Stimulated activated CD8-positive, alpha-beta memory T cell treated with anti-CD3 and anti-CD28 coated beads, Interleukin-2, amount 100 ng/mL, for 1 hour (primary cell): ENCODE measurements at places on chromosomes 1 and 21.

GRCh38 chr1:66365635-66366034 is 168.3 kb upstream of the SGIP1 start:
- DNase-seq: no peak

GRCh38 chr1:147202576-147202975 is 22.6 kb downstream of the FMO5 start:
- DNase-seq: no peak

GRCh38 chr1:1359308-1359663 is 931 bp upstream of the MXRA8 start:
- DNase-seq: no peak

- DNase-seq: no peak
These were observed 10.1 kb downstream of the ATG4C start for GRCh38 chr1:62794053-62794452.

DNA sequence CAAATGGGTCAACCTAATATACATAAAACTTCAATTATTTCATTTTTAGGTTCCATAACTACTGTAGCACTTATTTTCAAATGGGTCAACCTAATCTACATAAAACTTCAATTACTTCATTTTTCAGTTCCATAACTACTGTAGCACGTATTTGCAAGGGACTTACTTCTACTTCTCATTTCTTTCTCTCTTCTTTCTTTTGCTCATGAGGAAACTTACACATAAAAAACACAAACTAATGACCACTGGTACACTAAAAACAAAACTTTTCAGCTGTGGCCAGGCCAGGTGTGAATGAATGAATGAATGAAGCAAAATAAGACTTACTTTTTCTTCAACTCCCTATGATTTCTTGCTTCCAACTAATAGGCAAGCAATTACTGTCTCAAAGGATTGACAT is 11.7 kb downstream of the SYDE2 start:
- no peak for DNase-seq

DNA sequence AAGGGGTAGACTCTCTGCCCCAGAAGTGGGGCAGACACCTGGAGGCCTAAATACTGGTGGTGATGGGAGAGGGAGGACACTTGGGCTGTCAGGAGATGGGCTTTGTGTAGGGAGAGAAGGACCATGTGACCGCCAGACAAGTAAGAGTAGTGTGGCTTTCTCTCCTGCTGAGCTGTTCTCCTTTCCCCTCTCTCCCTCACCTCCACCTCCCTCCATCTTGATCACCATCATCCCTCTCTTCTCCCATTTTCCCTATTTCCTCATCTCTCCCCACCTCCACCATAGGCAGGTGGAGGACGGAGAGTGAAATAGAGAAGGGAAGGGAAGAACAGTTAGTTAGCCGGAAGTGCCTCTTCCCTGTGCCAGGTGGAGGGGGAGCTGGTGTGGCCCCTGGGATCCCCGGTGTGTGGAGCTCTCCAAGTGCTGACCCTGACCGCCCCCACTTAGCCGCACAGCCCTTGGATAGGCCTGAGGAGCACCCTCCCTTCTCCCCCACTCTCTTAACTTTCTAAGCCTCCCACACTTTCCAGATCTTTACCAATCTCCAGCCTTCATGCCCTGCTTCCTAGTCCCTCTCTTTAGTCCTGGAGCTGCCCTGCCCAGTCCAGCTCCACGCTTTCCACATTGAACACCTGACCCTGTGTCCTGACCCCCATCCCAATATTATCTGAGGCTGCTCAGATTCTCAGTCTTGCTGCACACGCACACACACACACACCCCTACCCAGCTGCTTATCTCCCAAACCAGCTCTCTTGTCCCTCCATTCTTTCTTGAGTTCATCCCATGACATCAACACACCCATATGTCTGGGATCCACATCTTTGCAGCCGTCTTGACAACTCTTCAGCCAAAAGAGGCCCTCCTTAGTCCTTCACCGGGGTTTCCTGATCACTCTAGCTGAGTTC is 1.5 kb downstream of the CELF3 start:
- DNase-seq: no peak

DNA sequence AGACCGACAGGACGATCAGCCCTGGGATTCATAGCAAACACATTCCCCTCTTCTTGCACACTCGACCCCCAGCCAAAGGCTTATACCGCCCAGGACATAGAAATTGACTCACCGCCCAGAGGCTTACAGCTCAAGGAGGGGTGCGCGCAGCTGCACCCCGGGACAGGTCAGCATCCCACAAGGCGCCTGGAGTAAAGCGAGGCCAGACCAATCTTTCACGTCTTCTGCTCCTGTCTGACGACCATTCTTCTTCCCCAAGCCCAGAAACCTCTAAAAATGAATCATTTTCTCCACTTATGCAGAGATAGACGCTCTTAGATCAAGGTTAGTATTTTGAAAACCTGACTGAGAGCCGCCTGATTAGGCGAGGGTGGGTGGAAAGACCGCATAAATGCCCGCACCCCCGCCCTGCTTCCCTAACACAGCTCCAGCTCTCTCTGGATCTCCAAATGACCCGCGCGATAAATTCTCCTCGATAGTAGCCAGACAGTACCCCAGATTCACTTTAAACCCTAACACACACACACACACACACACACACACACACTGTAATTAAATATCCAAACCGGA is 1.9 kb upstream of the LHX8 start:
- DNase-seq: no peak

DNA sequence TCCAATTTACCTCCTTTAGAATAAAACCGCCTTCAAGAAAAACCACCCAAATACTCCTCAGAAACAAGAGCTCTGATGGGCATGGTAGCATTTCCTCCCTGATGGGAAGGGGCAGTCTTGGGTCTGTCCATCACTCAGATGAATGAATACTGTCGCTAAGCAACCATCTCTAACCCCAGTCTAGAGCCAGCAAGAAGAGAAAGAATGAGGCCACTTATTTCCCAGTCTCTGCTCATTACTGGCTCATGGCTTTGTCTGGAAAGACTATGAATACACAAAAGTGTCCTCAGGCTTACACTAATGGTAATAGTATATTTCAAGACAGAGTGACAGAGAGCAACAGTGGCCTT is 51.0 kb upstream of the F3 start:
- no peak for DNase-seq

GRCh38 chr1:81432059-81432458 is 368.7 kb upstream of the ADGRL2 start:
- no peak for DNase-seq

DNA sequence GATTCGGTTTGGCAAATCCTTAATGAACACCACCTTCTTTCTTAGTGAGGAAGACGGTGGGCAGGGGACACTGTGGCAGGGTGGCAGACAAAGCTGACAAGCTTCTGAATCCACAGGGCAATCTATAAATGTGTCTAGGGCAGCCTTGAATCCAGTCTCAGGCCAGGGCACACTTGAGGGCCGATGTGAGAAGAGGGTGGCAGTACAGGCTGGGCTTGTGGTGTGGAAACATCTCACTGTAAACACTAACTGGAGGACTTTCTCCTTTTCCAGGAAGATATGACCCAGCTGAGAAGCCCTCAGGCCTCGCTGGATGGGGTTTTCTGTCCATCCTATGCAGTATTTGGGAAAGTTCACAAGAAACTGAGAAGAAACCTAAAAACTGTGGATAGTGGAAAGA is 46.5 kb downstream of the PKP1 start:
- no peak for DNase-seq

GRCh38 chr1:234604495-234605398 is 5.2 kb downstream of the IRF2BP2 start:
- DNase-seq: no peak

DNA sequence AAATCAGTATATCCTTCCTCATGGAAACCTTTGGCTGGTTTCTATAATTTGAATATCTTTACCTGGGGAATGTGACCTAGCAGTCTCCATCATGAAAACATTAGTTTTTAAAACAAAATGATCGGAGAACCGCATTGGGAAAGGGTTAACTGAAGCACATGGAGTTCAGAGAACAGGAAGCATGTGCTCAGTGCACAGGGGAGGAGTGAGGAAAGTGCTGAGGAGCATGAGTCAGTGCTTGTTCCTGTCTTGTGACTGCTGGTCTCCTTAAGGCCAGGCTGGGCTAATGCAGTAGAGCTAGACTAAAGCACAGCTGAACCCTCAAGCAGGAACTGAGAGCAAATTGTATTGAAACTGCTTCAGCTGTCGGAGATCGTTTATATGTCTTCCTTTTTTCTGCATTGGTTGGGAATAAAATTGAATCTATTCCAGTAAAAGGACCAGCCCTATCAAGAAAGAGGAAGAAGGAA is 5.8 kb downstream of the IFI16 start:
- DNase-seq: peak; percentile 46

DNA sequence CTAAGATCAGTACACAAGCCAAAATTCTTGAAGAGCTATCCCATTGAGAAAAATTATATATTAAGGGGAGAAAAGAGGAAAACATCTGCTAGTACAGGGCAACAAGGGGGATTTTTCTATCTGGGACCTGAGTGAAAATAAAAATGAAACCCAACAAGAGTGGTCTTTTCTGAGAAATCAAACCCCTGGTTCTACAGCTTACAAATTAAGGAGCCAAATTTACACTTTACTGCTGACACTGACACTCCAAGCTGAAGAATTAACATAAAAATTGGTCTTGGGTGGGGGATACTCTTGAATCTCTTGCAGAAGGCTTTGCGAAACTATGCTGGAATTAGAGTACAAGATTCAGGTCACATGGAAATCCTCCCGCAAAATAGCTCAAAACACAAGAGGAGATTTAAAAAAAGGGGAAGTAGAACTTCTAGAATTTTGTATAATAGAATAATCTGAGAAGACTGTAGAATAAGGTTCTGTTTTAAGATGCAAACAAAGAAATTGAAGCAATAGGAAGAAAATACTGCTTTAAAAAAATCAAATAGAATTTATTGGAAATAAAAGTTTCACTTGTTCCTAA is 32.1 kb upstream of the HSPA13 start:
- no peak for DNase-seq

DNA sequence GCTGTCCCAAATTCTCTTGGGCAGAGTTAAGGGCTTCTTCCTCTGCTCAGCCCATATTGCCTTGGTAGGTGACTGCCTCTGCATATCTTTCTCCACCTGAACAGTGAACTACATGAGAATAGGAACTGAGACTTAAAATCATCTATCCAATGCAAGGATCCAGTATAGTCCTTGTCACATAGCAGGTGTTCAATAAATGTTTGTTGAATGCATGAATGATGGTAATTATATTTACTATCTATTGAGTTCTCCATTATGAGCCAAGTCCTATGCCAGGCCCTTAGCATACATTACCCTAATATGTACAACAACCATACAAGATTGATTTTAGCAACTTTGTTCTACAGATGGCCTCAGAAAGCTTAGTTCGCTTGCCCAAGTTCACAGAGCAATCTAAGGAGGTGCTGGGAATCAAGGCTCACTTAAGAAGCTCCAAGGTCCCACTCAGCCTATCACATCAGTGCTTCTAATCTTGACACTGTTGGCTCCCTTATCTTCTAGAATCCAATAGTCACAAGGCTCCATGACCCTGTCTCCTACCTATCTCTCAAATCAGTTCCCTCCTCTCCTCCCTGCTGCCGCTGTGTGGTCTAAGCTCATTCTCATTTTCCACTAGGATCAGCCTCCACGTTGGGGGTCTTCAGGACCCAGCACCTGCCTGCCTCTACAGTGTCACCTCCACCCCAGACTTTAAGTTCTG is 2.2 kb upstream of the CDK18 start:
- DNase-seq: no peak

- DNase-seq: no peak
These were observed 15.0 kb upstream of the IL20 start for GRCh38 chr1:206850401-206850800.

GRCh38 chr1:200874694-200875093 is 1.9 kb downstream of the GPR25 start:
- DNase-seq: no peak

- DNase-seq: no peak
These were observed 287.8 kb upstream of the USP25 start for GRCh38 chr21:15441992-15442391.

DNA sequence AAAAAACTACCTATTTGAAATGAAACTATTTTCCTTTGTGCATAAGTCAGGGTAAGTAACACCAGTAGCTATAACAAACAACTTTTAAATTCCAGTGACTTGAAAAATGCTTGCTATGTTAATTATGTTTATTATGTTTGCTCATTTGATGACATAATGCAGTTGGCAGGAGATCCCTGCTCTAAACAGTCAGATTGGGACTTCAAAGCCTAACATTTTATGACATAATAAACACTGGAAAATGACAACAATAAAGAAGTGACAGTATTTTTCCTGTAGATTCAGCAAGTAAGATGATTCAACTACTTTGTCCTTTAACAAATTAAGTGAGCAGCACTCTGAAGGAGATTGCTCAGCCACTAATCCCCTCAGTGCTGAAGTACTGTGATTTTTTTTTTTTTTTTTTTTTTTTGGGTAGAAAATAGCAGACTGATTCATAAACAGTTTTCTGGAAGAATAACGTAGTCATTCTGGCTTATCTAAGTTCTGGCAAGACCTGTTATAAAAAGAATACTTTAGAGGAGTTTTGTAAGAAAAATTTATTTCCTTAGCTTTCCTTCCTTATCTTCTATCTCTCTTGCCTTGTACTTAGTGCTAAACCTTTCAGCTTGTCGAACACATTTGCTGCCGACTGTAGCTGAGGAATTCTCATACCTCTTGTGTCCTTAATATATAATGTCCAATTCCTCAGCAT is 207.2 kb downstream of the PTGER3 start:
- no peak for DNase-seq

- DNase-seq: no peak
These were observed 102.3 kb downstream of the NPHP4 start for GRCh38 chr1:5889901-5890300.

- DNase-seq: no peak
These were observed 15.0 kb downstream of the ATF3 start for GRCh38 chr1:212623603-212624002.

DNA sequence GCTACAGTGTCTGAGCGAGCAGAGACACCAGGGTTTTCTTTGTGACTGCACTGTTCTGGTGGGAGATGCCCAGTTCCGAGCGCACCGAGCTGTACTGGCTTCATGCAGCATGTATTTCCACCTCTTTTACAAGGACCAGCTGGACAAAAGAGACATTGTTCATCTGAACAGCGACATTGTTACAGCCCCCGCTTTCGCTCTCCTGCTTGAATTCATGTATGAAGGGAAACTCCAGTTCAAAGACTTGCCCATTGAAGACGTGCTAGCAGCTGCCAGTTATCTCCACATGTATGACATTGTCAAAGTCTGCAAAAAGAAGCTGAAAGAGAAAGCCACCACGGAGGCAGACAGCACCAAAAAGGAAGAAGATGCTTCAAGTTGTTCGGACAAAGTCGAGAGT is 2.7 kb downstream of the ZBTB18 start:
- no peak for DNase-seq

DNA sequence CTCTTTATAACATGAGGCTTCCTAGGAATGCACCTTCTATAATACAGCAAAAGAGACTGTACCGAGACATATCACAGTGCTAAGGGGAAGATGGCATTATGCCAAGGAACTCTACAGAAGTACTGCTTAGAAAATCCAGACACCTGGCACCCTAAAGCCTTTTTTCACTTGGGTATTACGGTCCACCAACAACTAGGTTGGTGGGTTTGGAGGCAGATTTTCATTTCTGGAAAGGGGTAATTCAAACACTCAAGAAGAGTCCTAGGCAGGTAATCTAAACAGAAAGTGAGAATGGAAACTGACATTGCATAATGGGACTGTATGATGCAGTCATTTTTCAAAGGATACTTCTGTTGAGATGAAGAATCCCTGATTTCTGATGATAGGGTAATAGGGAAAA is 19.6 kb downstream of the SCMH1 start:
- DNase-seq: no peak

GRCh38 chr1:30872033-30872947 is 36.3 kb downstream of the SDC3 start:
- DNase-seq: no peak
